ENCODE measurements at places on chromosomes 5 and 9. TPM values are rescaled to one million over a fixed set of nuclear protein-coding genes. Genes with fewer than 3 reads are reported as not detected.

DCAF12 gene
- polyA plus RNA-seq: 22.7 TPM

ZNF366 gene
- polyA plus RNA-seq: not detected

ACTL7B gene
- not detected for polyA plus RNA-seq

SERF1A gene
- 4.0 TPM for polyA plus RNA-seq

PCDHB12 gene
- polyA plus RNA-seq: 1.1 TPM

PCDHB8 gene
- polyA plus RNA-seq: 0.24 TPM

IL13 gene
- not detected for polyA plus RNA-seq

SLC45A2 gene
- not detected for polyA plus RNA-seq

PCDHGC5 gene
- 0.41 TPM for polyA plus RNA-seq

TMEFF1 gene
- polyA plus RNA-seq: 13.5 TPM

IFNE gene
- 0.08 TPM for polyA plus RNA-seq

DMRT2 gene
- polyA plus RNA-seq: 0.24 TPM

PCDHB3 gene
- 1.6 TPM for polyA plus RNA-seq

NR2F1 gene
- polyA plus RNA-seq: 0.17 TPM

FAM81B gene
- not detected for polyA plus RNA-seq

SARDH gene
- 13.1 TPM for polyA plus RNA-seq

SPOCK1 gene
- polyA plus RNA-seq: 7.3 TPM

OR1N2 gene
- not detected for polyA plus RNA-seq

RFESD gene
- 1.0 TPM for polyA plus RNA-seq

SOWAHA gene
- polyA plus RNA-seq: 0.11 TPM

COL27A1 gene
- polyA plus RNA-seq: 15.1 TPM

FUBP3 gene
- 31.2 TPM for polyA plus RNA-seq

PIP5KL1 gene
- polyA plus RNA-seq: 15.4 TPM

RABEPK gene
- polyA plus RNA-seq: 26.3 TPM

Data from H1 (cell line).